ENCODE measurements at places on chromosomes 7 and 10.
A peak's percentile ranks its signal among the peaks of the same experiment; 100 is the strongest.

GRCh38 chr10:124403548-124403947, 15.2 kb downstream of the OAT start:
- DNase-seq, result no peak

DNA sequence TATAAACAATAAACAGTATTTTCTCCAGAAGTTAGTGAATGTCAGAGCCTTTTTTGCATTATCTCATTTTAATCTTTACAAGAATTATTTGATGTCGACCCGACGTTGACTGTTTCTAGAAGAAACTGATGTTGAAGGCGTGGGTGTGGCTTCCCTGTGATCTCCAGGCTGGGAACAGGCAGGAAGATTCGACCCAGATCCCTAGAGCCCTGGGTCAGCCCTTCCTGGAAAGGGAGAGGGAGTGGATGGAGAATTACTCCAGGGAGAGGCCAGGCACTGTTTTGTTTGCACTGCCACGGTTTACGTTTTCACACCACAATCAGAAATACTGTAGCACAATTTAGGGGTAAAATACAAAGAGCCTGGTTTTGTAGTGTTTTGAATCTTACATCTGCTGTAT, 133.1 kb downstream of the ADARB2 start:
- no peak for DNase-seq

DNA sequence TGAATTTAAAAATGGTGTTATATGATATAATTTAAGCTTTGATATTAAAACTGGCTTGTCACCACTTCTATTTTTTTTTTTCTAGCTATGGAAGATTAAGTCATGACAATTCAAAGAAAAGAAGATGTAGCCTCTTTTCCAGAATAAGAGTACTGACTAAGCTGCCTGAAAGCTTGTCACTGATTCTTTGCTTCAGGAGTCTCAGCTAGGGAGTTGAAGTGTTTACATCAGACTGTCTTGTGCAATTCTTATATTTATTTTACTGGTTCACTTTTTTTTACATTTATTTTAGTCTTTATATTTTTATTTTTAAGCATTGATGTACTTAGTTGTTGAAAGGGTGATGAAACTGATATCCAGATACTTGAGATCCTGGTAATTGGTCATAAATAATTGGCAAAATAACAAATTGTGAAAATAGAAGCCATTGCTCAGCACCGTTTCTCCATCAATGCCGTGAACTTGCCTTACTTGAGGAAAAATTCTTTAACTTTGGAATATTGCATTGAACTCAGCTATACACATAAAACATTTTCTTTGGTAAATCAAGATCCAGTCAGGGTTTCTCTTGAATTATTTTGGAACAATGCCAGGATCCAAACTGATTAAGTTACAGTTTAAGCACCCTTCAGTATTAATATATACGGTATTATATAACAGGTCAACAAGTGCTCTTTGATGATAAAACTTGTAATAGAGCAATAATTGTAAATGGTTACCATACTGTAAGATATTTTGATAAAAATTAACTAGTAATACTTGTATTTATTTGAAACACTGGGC, 156.4 kb downstream of the PHTF2 start:
- DNase-seq, result no peak

GRCh38 chr7:131489196-131489595, 67.2 kb downstream of the PODXL start:
- peak; percentile 10 for DNase-seq

- DNase-seq, result no peak
Observed at GRCh38 chr7:137704723-137705122, 142.1 kb downstream of the DGKI start.

GRCh38 chr7:155296006-155296787, 1.5 kb upstream of the INSIG1 start:
- DNase-seq, result no peak

- no peak for DNase-seq
Observed at GRCh38 chr7:24963218-24963617, 16.8 kb downstream of the OSBPL3 start.

DNA sequence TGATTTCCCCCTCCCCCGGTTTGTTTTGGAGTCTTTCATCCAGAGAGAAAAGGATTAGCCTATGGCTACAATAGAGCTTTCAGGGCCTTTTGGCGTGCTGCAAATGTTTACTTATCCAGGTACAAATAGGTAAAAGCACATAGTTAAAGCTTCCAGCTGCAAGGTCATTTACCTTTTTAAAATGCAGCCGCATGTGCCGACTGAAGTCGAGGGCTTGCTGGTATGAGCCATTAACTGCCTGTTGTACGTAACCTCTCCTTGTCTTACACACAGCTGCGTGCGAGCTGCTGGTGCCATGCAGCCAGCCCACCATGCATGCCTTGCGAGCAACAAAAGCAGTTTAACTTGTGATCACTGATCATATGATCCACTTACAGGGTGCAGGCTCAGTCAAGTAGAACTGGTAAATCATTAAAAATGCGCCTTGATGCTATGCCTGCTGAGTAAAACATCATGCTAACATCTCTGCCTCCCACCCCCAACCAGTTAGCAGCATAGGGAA, 866.4 kb downstream of the LRMDA start:
- DNase-seq, result no peak

- no peak for DNase-seq
Observed at GRCh38 chr7:7443806-7444350, 91.8 kb downstream of the COL28A1 start.

DNA sequence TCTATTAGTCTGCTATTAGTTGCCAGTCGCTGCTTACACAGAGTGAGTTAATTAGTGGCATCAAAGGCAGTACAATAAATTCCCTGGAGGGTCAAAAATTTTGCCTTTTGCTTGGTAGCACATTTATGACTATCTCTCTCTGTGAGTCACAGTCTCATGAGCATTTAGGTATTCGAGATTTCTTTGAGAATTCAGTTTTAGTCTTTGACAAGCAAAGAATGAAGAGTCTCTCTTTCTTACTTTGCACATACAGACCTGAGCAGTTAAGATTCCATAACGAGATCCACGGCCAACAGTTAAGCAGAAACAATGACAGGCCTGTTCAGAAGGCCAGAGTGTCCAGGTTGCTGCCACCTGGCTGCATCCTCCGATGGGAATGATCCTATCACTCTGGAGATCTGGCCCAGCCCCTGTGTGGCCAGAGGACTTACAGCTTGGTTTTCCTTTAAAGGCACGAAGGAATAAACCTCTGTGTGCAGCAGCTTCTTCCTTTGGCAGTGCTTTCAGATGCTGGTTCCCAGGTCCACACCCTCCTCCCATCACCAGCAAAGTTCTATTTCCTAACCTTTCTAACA, 80.6 kb downstream of the GLI3 start:
- no peak for DNase-seq

GRCh38 chr10:36564433-36564832, 561.0 kb upstream of the ANKRD30A start:
- no peak for DNase-seq

DNA sequence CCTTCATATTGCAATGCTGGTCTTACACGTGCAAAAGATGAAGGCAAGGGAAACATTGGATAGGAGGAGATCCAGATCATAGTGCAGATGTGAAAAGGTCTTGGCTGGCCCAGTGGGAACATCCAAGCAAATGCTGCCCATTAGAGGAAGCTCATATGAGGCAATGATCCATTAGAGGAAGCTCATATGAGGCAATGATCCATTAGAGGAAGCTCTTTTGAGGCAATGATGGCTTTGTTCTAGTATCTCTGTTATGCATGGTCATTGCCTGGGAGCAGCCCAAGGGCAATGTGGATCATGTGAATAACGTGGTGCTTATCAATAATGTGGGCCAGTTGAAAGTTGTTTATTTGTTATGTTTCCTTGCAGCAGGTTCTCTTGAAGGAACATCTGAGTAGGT, 37.8 kb downstream of the STEAP4 start:
- no peak for DNase-seq

- no peak for DNase-seq
Observed at GRCh38 chr10:30502266-30503060, 68.5 kb downstream of the MAP3K8 start.

- no peak for DNase-seq
Observed at GRCh38 chr7:14016950-14017349, 27.5 kb upstream of the ETV1 start.

GRCh38 chr10:44439239-44439957, 54.5 kb upstream of the CXCL12 start:
- DNase-seq, result no peak

DNA sequence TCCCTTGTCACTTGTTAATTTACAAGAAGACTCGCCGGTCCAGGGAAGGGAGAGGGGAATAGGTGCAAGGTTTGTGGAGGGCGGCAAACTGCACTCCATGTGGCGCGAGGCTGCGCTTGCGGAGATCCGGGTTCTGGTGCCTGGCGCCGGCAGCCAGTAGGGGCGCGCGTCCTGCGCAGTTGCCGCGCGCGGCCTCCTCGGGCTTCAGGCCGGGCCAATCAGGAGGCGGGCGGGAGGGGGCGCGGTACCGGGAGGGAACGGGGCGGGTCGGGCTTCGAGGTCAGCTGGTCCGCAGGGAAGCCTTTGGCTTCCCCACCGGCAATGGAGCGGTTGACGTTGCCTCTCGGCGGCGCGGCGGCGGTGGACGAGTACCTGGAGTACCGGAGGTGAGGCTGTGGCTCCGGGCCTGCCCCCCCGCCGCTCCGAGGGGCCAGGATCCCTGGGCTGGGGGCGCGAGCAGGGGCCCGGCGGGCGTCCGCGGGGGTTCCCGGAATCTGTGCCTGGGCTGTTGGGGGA, at the start of gene FAM221A:
Gene FAM221A (plus strand): TSS at position 302 of the 516 bp plus-strand sequence. CDS start 20 bp downstream, at position 322.
- no peak for DNase-seq

GRCh38 chr10:124820121-124820520, 18.5 kb downstream of the ABRAXAS2 start:
- DNase-seq, result no peak

DNA sequence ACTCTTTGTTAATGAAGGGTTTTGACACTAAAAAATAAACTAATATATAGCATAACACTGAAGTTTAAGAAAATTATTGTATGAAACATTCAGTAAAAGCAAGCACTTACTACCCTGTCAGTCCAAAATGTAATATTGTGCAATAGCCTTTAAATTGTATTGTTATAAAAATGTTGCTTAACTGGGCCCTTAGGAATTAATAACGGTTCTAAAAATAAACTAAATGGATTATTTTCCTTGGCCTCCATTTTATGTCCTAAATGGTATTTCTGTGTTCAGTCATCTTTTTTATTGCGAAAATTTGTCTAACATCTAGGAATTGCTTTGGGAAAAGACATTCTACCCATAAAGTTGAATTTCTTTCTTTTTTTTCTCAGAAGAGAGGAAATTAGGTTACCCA, 49.0 kb upstream of the ABI1 start:
- no peak for DNase-seq

GRCh38 chr7:79452032-79452494, 1.4 kb downstream of the MAGI2 start:
- no peak for DNase-seq

GRCh38 chr7:45592230-45592991, 18.2 kb downstream of the ADCY1 start:
- no peak for DNase-seq

DNA sequence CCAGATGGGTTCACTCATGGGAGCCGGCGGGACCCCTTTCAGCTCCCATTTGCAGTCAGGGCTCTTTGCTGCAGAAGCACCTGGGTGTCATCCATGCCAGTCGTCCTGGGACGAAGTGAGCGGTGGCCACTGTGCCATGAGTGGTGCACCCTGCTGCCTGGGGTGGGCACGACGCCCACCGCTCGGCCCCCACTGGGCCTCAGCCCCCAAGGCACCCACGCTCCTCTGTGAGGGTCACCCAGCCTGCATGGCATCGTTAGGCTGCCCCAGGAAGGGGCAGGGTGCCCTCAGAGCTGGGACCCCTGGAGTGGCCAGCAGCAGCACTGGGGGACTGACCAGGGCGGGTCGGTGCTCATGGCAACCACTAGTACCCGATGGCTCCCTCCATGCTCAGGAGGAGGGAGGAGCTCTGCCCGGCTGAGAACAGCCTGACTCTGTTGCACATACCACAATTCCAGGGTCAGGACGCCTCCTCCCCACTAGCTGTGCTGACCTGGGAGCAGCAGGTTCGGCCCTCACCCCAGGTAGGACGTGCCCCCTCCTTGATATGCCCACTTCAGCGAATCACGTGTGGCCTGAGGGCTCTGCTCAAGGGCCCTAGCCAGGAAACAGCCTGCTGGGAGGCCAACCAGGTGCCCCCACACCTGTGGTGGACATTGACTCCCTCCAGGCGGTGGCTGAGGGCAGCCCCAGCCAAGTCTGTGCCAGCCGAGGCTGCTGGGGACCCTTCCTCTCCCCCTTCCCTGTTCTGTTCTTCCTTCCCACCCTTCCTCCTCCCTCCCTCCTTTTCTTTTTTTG, 28.5 kb upstream of the CFAP46 start:
- no peak for DNase-seq

DNA sequence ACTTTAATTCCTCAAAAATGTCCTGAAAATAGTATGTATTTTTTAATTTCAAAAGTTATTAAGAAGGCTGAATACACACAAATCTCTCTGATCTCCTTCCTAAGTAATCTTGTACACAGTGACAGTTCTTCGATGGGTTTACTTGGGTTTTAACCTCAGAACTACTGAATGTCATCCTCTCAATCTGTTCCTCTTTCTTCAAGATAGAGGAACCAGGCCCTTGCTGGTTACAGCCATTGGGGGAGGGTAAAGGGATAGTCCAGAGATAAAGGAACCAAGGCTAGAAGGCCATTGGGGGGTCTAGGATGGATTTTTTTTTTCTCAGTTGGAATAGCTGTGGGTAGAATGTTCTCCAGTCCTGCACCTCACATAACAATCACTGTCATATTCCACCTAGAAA, 224.9 kb downstream of the SKIDA1 start:
- DNase-seq, result no peak

GRCh38 chr7:28136885-28137284, 43.7 kb downstream of the JAZF1 start:
- no peak for DNase-seq

- DNase-seq, result no peak
Observed at GRCh38 chr10:517241-517830, 172.1 kb downstream of the DIP2C start.

DNA sequence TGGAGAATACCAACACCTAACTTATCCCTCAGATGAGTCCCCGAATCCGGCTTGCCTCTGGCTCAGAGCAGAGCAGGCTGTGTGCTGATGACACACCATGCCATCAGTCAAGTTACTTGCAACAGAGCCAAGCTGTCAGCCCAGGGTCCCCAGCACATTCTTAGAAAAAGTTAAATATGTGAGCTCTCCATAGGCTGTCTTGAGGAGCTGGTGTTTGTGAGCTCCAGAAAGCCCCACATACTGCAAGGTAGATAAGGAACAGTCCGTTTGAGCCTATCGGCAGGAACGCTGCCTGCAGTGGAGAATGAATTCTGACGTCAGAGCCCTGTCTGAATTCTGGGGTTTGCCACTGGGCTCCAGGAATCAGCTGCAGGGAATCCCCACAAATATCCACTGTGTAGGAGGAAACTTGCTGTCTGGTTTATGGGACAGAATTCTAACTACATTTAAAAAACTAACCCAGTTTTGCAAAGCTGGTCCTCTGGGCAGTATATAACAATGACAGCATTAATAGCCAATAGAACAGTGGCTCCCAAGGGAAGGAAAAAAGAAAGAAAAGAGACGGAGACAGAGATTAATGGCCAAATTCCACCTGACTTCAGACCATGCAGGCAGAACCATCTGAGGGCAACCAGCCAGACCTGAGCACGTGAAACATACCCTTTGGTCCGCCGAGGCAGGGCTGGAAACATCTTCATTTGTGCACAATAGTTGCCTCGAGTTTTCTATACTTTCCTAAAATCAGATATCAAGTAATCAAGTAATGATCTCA, 3.6 kb downstream of the SFXN4 start:
- DNase-seq, result no peak

GRCh38 chr10:122112625-122113160, 123.7 kb downstream of the TACC2 start:
- DNase-seq, result peak; percentile 73
